Transverse colon (tissue), 4 donors: ENCODE measurements at places on chromosomes 2 and 18. TPM values are rescaled to one million over a fixed set of nuclear protein-coding genes. Genes with fewer than 3 reads are reported as not detected.
A peak's percentile ranks its signal among the peaks of the same experiment; 100 is the strongest.

- H3K36me3 ChIP-seq = no peaks in the 10 kb centered on the region
- H3K4me3 ChIP-seq = no peak overlapping the region
- no peaks in the 10 kb centered on the region for H3K27me3 ChIP-seq
- H3K4me1 ChIP-seq = no peaks in the 10 kb centered on the region
Observed at GRCh38 chr2:167706800-167707199, 540.6 kb downstream of the STK39 start.

DNA sequence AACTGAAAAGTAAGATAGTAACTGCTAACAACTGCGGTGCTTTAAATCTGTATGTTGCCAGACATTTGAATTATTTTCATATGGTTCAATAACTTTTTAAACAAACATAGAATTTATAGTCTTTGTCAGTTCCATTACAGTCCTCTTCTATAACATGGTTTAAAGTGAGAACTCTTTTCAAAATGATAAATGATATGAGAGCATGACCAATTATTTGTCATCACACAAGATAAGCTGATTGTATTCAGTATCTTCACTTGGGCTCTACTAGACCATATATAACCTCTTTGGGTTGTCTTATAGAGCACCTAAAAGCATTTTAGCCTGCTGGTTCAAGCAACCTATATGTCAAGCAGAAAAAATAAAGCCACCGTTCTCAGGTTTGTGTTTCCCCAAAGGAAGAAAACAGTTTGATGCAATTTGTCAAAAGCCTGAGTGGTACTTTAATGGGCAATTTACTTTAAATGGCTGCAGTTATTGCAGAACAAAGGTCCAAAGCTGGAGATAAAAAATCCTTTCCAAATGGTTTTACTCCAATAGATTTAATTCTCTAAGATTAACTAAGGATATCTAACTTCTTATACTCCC lies 298.4 kb downstream of the FSIP2 start:
- no peak overlapping the region for H3K27ac ChIP-seq
- DNase-seq = no peak
- H3K4me3 ChIP-seq = no peak overlapping the region
- H3K27me3 ChIP-seq = no peaks in the 10 kb centered on the region

DNA sequence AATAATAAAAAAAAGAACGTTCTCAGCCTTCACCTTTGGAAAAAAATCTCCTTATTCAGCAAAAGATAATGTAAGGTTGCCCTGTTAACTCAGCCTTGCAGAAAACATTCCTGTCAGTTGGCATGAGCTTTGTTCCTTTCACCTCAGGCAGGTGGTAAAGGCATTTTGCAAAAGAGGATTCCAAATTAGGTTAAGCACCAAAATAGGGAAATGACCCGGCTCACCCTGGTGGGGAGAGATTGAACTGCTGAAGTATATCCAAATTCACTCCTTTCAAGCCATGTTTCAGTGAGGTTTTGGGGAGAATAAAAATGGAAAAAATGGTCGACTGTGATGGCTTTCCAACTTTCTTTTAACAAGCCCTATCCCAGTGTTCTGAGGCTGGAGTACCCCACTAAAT lies 1988.8 kb upstream of the PIK3C3 start:
- no peaks in the 10 kb centered on the region for H3K36me3 ChIP-seq
- no peaks in the 10 kb centered on the region for H3K4me1 ChIP-seq
- no peak overlapping the region for H3K4me3 ChIP-seq
- H3K27ac ChIP-seq = no peak overlapping the region

- no peaks in the 10 kb centered on the region for H3K4me1 ChIP-seq
- H3K27ac ChIP-seq = no peak overlapping the region
- H3K4me3 ChIP-seq = no peak overlapping the region
- no peaks in the 10 kb centered on the region for H3K27me3 ChIP-seq
- no peak for DNase-seq
Observed at GRCh38 chr2:198097630-198098029, 293.2 kb downstream of the PLCL1 start.

GRCh38 chr2:101831351-101831865 lies 133.9 kb downstream of the MAP4K4 start:
- peak overlapping the region; percentile 15 for H3K27ac ChIP-seq
- no peaks in the 10 kb centered on the region for H3K27me3 ChIP-seq
- H3K4me3 ChIP-seq = no peak overlapping the region
- peaks cover 31% of the 10 kb centered on the region for H3K4me1 ChIP-seq

DNA sequence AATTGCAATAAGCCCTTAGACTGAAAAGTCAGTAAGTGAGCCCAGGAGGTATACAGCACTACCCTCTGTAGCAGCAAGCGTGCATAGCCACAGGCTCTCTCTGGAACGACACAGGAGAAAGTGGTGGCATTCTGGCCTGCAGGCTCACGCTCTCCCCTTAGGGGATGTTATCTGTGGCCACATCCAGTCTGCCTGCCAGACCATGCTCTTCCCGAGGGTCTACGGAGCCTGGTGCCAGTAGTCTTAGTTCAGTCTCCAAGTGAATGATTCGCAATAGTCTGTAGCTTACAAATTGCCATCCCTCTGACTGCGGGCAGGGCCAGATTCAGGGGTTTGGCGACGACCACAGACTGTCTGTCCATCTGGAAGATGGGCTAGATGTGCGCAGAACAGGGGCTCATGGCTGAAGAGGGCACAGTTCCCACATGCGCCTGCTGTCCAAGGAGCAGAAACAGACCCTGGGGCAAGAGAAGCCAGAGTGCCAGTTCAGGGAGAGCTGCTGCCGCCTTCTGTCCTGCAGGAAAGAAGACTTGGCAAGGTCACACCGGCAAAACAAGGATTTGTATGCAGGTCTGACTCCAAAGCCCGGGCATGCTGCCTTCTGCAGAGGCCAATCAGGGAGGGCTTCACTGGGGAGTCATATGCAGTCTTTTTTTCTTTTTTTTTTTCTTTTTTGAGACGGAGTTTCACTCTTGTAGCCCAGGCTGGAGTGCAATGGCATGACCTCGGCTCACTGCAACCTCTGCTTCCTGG lies 3.5 kb upstream of the KLF11 start:
- no peaks in the 10 kb centered on the region for H3K27me3 ChIP-seq
- H3K4me1 ChIP-seq = peaks cover 26% of the 10 kb centered on the region
- no peak overlapping the region for H3K4me3 ChIP-seq
- H3K36me3 ChIP-seq = no peaks in the 10 kb centered on the region
- DNase-seq = peak; percentile 42

- no peaks in the 10 kb centered on the region for H3K27me3 ChIP-seq
- no peak overlapping the region for H3K27ac ChIP-seq
- H3K4me1 ChIP-seq = no peaks in the 10 kb centered on the region
- no peak overlapping the region for H3K4me3 ChIP-seq
- DNase-seq = no peak
Observed at GRCh38 chr2:71600555-71600954, 147.2 kb downstream of the DYSF start.

Gene MAP3K20
- total RNA-seq = 40.2 TPM

Gene STAT4
- 3.1 TPM for total RNA-seq

GRCh38 chr2:150626934-150627411 lies 139.5 kb upstream of the RND3 start:
- H3K27ac ChIP-seq = no peak overlapping the region
- no peak overlapping the region for H3K4me3 ChIP-seq
- H3K36me3 ChIP-seq = no peaks in the 10 kb centered on the region
- no peak for DNase-seq

Gene CD8B2
- total RNA-seq = not detected

Gene SCYGR4
- total RNA-seq = not detected
